ENCODE measurements at places on chromosomes 2 and 18.

DNA sequence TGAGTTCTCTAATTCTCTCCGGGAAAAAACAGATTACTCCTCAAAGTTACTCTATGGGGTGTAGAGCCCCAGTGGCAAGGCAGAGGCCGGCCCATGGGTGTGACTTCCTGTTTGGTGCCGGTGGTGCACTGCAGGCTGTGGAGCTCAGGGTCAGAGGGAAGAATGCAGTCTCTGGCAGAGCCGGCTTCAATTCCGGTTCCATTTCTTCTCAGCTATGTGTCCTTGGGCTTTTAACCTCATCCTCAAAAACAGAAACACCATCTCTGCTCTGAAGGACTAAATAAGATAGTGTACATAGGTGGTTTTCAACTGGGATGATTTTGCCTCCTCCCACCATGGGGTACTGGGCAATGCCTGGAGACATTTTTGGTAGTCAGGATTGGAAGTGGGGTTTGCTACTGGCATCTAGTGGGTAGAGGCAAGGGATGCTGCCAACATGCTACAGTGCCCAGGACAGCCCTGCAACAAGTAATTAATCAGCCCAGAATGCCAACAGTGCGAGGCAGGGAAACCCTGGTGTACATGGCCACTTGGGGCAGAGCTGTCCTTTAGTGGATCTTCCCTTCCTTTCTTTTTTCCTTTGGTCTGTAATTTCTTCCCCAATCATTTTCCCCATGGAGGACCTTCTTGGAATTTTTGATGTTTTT lies 81.2 kb downstream of the INSIG2 start:
- DNase-seq = peak; percentile 15
- no peaks in the 10 kb centered on the region for H3K27me3 ChIP-seq
- H3K36me3 ChIP-seq = no peaks in the 10 kb centered on the region
- H3K27ac ChIP-seq = no peak overlapping the region

DNA sequence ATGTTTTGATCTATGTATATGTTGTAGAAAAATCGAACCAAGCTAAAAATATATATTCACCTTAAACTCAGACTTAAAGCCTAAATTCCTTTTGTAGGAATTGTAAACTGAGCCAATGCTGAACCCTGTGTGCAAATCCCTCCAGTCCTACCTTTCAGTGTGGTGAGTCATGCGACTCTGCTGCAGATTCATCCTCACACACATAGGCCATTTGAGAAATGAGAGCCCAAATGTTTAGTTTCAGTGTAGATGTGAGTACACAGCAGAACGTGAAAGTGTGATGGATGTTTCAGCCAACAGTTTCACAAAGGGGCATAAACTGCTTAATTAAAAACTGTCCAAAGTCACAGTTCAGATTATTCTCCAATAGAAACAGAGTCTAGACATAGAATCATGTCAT lies 193.2 kb downstream of the CDH19 start:
- H3K27me3 ChIP-seq = no peaks in the 10 kb centered on the region
- no peak overlapping the region for H3K27ac ChIP-seq
- H3K4me1 ChIP-seq = no peaks in the 10 kb centered on the region
- no peak overlapping the region for H3K4me3 ChIP-seq
- DNase-seq = no peak
- no peaks in the 10 kb centered on the region for H3K36me3 ChIP-seq

DNA sequence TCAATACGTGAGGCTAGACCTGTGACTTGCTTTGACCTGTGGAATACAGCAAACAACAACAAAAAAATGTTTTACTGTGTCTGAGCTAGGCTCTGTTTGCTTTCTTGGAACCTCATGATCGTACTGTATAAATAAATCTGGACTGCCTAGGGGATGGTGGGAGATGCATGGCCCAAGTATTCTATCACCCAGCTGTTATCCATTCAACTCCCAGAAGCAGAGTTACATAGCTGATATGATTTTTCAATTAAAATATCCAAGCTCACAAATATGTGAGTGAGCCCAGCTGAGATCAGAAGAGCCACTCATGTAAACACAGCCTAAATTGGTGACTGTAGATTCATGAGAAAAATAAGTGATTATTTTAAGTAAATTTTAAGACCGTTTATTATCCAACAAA lies 154.1 kb upstream of the THUMPD2 start:
- H3K27ac ChIP-seq = no peak overlapping the region
- no peak overlapping the region for H3K4me3 ChIP-seq
- no peak for DNase-seq
- H3K4me1 ChIP-seq = no peaks in the 10 kb centered on the region
- no peaks in the 10 kb centered on the region for H3K27me3 ChIP-seq

- no peak overlapping the region for H3K4me3 ChIP-seq
- H3K27me3 ChIP-seq = no peaks in the 10 kb centered on the region
- H3K27ac ChIP-seq = no peak overlapping the region
- no peak for DNase-seq
- H3K36me3 ChIP-seq = no peaks in the 10 kb centered on the region
Measured at GRCh38 chr2:17864676-17865075, 13.8 kb upstream of the KCNS3 start.

DNA sequence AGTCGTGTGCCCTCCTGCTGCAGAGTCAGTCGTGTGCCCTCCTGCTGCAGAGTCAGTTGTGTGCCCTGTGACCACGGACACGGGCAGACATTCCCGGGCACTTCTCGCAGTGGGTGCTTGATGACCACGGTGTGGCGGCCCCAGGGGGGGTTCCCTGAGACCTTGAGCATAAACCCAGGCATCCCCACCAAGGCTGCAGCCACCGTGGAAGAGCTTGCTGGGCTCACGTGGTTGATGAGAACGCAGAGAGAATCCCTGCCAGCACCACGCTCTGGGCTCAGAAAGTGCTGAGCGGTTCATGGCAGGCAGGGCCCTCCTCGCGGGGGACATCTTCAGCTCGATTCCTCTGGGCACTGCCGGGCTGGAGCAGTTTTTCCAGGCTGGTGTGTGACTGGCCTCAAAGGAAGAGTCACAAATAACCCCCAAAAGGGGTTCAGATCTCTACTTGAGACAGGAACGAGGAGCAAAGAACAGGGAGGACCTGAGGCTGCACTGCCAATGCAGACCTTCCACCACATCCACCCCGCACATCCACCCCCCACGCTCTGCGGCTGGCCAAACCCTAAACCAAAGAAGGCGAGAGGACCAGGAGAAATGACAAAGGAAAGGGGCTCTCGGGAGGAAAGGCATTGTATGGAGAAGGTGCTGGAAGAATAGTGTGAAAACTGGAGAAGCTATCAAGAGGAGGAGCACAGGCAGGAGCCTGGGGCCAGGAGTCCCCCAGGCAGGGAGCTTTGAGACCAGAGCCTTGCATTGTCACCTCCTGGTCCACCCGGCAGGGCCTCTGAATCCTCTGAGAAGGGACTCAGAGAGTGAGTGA lies 8.4 kb upstream of the PER2 start:
- H3K27ac ChIP-seq = no peak overlapping the region
- H3K4me1 ChIP-seq = no peaks in the 10 kb centered on the region
- no peaks in the 10 kb centered on the region for H3K27me3 ChIP-seq
- no peak overlapping the region for H3K4me3 ChIP-seq
- peak; percentile 54 for DNase-seq

DNA sequence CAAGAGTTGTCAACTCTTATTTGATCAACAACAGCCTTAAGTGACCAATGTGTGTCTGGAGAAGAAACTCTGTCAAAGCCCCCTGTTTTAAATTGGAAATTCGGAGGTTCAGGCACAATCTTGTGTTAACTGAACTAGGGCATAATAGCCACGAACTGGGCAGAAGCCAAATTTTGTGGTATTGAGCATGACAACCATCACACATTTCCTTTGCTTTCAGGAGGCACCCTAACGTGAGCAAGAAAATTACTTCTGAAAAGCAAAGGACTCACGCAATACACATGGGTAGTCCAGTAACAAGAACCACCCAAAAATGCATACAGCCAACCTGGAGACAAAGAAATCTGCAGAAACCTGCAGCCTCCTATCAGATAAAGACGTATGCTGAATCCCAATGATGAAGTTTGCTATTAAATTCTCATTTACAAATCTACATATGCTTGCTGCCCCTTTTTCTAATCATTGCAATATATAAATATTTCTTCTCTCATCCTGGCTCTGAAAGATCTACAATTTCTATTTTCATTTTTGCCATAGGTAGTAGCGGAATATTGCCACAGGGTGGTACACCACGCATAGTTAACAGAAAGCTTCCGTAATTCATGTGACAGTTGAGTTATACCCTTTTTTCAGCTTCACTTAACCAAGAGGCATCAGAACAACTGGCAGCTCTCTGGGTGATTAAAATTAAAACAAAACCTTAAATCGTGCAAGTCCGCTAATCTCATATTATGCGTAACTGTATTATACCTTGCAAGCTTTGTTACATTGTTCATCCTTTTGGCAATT lies 495.8 kb downstream of the NRXN1 start:
- no peak overlapping the region for H3K27ac ChIP-seq
- H3K27me3 ChIP-seq = no peaks in the 10 kb centered on the region
- DNase-seq = no peak
- no peak overlapping the region for H3K4me3 ChIP-seq
- no peaks in the 10 kb centered on the region for H3K36me3 ChIP-seq

DNA sequence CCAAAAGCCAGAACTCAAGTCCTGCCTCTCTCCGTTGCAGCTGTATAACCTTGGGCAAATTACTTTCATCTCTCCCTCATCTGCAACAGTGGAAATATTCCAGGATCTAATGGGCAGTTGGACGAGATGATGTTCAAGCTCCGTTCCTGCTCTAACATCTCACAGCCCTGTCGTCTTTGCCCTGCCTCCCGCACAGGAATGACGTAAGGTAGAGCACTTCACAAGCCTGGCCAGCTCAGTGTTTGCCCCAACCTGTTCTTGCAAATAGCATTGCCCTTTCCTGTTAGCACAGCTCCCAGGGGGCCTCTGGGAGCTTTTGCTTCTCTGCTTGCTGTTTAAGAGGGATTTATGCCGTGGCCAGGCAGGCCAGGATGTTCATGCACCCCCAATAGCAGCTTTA lies 107.9 kb downstream of the KLHL29 start:
- H3K4me1 ChIP-seq = peaks cover 3% of the 10 kb centered on the region
- H3K27ac ChIP-seq = no peak overlapping the region
- H3K27me3 ChIP-seq = no peaks in the 10 kb centered on the region
- H3K36me3 ChIP-seq = no peaks in the 10 kb centered on the region
- no peak overlapping the region for H3K4me3 ChIP-seq

DNA sequence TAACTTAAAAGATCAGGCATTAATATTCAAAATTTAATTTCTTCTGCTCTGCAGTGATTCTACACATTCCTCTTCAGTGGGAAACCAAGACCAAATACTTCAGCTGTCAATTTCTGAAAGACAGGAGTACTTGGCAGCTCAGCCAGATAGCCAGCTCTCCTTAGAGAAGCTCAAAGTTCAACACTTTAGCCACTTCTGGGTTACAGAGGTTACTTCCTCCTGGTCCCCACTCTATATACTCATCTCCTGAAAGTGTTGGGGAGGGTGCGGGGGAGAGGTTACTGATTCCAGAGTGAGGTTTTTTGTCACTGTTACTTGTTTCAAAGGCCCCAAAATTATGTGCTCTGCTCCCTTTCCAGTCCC lies 4.1 kb downstream of the CYTIP start:
- no peaks in the 10 kb centered on the region for H3K36me3 ChIP-seq
- H3K4me3 ChIP-seq = peak overlapping the region; percentile 39
- no peak for DNase-seq
- H3K4me1 ChIP-seq = no peaks in the 10 kb centered on the region
